ENCODE measurements at places on chromosomes 6 and 20. TPM values are rescaled to one million over a fixed set of nuclear protein-coding genes. Genes with fewer than 3 reads are reported as not detected.

The LINC00237 gene
- total RNA-seq, result not detected

The RSPH3 gene
- 2.6 TPM for total RNA-seq

The PPP1R3G gene
- 0.74 TPM for total RNA-seq

The C4A gene
- total RNA-seq, result 2.2 TPM

The TSBP1 gene
- not detected for total RNA-seq

The PRSS35 gene
- not detected for total RNA-seq

The VSTM2L gene
- 0.51 TPM for total RNA-seq

The LY6G6D gene
- total RNA-seq, result not detected

The KIFC1 gene
- total RNA-seq, result 12.4 TPM

The PHF3 gene
- total RNA-seq, result 67.9 TPM

The SLC17A1 gene
- total RNA-seq, result not detected

The CST2 gene
- total RNA-seq, result not detected

The BPIFB2 gene
- not detected for total RNA-seq

The BEND6 gene
- 0.14 TPM for total RNA-seq

The HLA-DQA2 gene
- not detected for total RNA-seq

The ZFP57 gene
- 1.7 TPM for total RNA-seq

The ISM1 gene
- 0.09 TPM for total RNA-seq

The EMILIN3 gene
- 0.09 TPM for total RNA-seq

The NELFCD gene
- 53.4 TPM for total RNA-seq

The PGC gene
- not detected for total RNA-seq

The FAM162B gene
- total RNA-seq, result 4.3 TPM

The SHLD1 gene
- total RNA-seq, result 2.6 TPM

The DDX43 gene
- total RNA-seq, result 1.7 TPM

The SNAP25 gene
- not detected for total RNA-seq

The TGM2 gene
- total RNA-seq, result 401 TPM

The C6orf141 gene
- total RNA-seq, result 42.3 TPM

The ZC2HC1B gene
- not detected for total RNA-seq

The HLA-DPB1 gene
- total RNA-seq, result 22.4 TPM

The ENPP3 gene
- 0.19 TPM for total RNA-seq

All from dermis blood vessel endothelial cell (primary cell).